ENCODE measurements at places on chromosomes 3 and 15.
A peak's percentile ranks its signal among the peaks of the same experiment; 100 is the strongest.

- no peak for DNase-seq
These were observed 34.2 kb downstream of the PRTG start for GRCh38 chr15:55708720-55709119.

DNA sequence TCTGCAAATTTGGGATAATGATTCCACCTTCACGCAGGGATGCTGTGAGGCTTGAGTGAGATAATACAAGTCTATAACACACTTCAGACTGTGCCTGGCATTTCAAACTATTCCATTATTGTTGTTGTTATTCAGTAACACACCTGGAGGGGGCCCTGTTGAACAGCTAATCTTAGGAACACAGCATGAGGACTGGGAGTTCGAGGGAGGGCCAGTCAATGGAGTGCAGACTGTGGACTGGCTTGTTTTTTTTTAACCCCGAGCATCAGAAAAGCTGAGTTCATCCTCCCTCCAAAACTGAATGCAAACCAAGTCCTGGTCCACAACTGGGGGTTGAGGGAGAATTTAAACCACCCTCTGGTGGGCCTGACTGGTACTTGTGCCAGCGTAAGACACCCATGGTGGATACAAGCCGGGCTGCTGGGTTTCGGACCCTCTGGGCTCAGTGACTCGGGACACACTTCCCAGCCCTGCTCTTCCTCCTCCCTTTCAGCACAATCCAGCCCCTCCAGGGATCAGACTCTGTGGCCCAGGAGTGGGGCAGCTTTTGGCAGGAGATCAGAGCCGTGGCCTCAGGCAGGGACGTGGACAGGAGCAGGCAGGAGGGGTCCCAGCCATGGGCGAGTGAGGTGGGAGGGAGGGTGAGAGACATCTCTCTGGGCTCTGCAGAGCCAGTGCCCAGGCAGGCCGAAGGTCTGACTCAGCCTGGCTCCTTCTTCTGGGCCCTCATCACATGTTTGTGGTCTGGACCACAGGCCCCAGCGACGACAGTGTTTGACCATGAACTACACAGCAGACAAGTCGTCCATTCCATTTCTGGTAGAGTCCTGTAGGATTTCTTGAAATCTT, 36.3 kb upstream of the MEX3B start:
- peak; percentile 97 for DNase-seq

DNA sequence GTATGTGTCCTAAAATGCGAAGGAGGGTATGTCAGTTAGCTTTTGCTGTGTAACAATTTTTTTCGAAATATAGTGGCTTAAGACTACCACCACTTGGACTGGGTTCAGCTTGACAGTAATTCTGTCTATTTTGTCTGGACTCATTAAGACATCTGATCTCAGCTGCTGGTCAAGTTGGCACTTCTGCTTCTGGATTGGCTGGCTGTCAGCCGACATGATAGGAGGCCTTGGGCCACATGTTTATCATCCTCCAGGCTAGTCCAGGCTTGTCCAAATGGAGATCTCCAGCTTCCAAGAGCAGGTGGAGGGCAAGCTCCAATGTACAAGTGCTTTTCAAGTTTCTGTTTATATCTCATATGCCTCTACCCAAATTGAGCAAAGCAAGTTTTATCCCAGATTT, 95.9 kb downstream of the GALK2 start:
- DNase-seq = no peak

DNA sequence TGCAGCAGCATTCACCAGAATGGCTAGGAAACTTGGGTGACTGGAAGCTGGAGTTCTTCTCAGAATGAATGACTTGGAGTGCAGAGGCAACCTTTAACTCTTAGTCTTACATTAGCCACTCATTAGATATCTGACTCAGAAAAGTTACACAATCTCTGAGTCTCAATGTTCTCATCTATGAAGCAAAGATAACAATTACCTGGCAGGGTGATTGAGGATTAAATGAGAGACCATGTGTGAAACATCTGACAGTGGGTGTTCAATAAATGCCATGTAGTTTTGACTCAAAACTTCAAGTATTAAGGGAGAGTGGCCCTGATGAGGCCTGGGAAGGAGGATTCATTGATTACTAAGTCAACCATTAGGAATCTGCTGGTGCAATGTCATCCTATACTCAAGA, 48.3 kb downstream of the MRPL3 start:
- no peak for DNase-seq

GRCh38 chr3:136604961-136605360, 147.2 kb downstream of the STAG1 start:
- DNase-seq = peak; percentile 35

DNA sequence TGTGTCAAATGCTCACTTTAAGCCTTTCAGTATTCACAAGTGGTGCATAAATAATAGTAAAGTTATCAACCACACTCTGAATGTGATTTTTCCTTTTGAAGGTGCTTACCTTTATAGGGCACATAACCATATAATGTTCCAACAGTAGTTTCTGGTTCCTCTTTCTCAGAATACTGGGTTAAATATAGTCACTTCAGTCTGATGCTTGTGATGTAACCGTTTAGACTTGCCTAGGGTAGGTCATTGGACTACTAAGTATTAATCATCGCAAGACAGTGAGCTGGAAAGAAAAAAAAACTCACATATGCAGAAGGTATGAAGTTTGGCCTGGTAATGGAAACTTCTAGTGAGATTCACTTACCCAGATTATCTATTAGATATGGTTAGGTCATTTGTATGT, 1.9 kb downstream of the KBTBD8 start:
- DNase-seq = peak; percentile 16

GRCh38 chr15:27742751-27743477, 356.2 kb downstream of the OCA2 start:
- DNase-seq = no peak
